Activated naive CD4-positive, alpha-beta T cell treated with anti-CD3 and anti-CD28 coated beads for 36 hours (primary cell): ENCODE measurements at places on chromosomes 2 and 18.
A peak's percentile ranks its signal among the peaks of the same experiment; 100 is the strongest.

DNA sequence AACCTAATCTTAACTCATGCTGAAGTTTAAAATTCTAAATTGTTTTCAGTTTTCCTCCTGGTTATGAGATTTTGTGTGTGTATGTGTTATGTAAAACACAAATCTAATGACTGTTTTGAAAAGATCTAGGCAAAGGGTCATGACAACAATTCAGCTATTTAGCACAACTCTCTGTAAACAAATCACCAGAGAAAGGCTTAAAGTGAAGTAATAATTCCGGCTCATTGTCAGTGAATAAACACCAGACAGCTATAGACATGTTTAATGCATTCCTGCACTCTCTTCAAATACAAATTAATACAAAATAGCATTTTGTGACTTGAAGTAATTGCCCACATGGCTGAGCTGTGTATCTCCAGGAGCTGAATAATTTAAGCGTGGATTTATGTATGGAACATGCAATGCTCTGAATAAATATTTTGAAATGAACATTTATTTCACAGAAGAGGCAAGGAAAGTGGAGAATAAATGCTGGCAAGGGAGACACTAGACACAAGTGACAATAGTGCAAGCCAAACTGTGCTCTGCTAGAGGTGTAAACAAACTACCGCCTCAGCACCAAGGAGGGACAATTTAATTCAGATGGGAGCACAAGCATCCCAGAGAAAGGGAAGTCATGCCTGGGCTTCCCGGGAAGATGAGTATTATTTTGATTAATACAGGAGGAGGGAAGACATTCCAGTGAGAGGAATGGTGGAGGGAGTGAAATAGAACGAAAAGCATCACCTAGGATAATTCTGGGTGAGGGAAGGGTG, 133.6 kb upstream of the XPO1 start:
- H3K36me3 ChIP-seq = peaks cover 3% of the 10 kb centered on the region
- no peaks in the 10 kb centered on the region for H3K27me3 ChIP-seq
- H3K4me3 ChIP-seq = no peak overlapping the region
- peaks cover 17% of the 10 kb centered on the region for H3K4me1 ChIP-seq
- peak overlapping the region; percentile 17 for H3K27ac ChIP-seq

- DNase-seq = no peak
- H3K27me3 ChIP-seq = peaks cover 10% of the 10 kb centered on the region
- H3K4me3 ChIP-seq = no peak overlapping the region
- no peaks in the 10 kb centered on the region for H3K36me3 ChIP-seq
Observed at GRCh38 chr2:182631299-182631698, 84.8 kb upstream of the DNAJC10 start.

DNA sequence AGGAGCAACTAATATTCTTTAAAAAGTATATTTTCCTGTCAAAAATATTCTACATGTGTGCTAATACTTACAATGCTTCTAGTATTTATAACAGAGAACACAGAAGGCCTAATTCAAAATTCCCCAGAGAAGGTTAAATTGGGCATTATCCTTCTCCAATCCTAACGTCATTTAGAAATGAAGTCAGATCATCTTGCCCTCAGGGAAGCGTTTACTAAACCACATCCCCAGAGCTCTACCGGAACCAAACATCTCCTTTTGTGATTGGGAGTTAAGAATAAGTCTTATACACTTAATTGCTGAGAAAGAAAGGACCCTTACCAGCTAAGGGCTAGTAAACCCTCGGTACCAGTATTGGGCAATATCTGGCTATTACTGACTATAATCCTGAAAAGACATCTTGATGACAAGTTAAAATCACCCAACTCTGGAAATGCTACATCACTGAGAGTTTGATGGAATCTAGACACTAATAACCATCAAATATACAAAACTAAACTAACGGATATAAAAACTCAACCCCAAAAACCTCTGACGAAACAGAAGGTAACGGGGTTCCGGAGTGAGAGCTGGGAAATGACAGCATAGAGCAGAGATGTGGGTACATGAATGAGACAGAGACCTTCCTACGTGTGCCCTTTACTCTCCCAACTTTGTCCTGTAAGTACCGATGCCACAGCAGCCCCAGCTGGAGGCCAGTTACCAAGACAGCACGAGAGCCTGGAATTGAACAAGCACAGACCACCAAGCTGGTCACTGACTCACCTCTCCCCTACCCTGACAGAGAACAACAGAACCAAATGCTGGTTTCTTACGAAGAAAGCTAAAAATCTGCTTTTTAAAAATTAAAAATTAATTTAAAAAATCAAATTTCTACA, 35.0 kb downstream of the WDSUB1 start:
- no peak for DNase-seq
- H3K36me3 ChIP-seq = peaks cover 24% of the 10 kb centered on the region
- H3K4me3 ChIP-seq = no peak overlapping the region
- H3K27ac ChIP-seq = no peak overlapping the region
- H3K27me3 ChIP-seq = no peaks in the 10 kb centered on the region

GRCh38 chr2:109129356-109129920, 433 bp downstream of the SH3RF3 start:
- peaks cover 6% of the 10 kb centered on the region for H3K27me3 ChIP-seq
- peak overlapping the region; percentile 57 for H3K4me3 ChIP-seq
- peaks cover 48% of the 10 kb centered on the region for H3K4me1 ChIP-seq
- peak; percentile 44 for DNase-seq

GRCh38 chr2:25856377-25856776, 21.9 kb downstream of the ASXL2 start:
- no peak overlapping the region for H3K27ac ChIP-seq
- peaks cover 40% of the 10 kb centered on the region for H3K4me1 ChIP-seq
- DNase-seq = no peak
- no peak overlapping the region for H3K4me3 ChIP-seq

- no peaks in the 10 kb centered on the region for H3K4me1 ChIP-seq
- no peak overlapping the region for H3K4me3 ChIP-seq
- no peak overlapping the region for H3K27ac ChIP-seq
- no peak for DNase-seq
Observed at GRCh38 chr2:118665784-118666529, 181.5 kb downstream of the EN1 start.

GRCh38 chr18:21386523-21387240, 144.7 kb downstream of the GREB1L start:
- H3K4me1 ChIP-seq = no peaks in the 10 kb centered on the region
- H3K36me3 ChIP-seq = no peaks in the 10 kb centered on the region
- no peak overlapping the region for H3K27ac ChIP-seq
- no peak for DNase-seq
- H3K27me3 ChIP-seq = peaks cover 5% of the 10 kb centered on the region

GRCh38 chr18:62399781-62400308, 74.7 kb downstream of the TNFRSF11A start:
- H3K27me3 ChIP-seq = no peaks in the 10 kb centered on the region
- no peaks in the 10 kb centered on the region for H3K36me3 ChIP-seq
- peaks cover 9% of the 10 kb centered on the region for H3K4me1 ChIP-seq
- no peak overlapping the region for H3K4me3 ChIP-seq
- no peak for DNase-seq
- H3K27ac ChIP-seq = no peak overlapping the region

- no peak overlapping the region for H3K27ac ChIP-seq
- no peak for DNase-seq
- H3K27me3 ChIP-seq = peaks cover 18% of the 10 kb centered on the region
- H3K4me3 ChIP-seq = no peak overlapping the region
- H3K36me3 ChIP-seq = no peaks in the 10 kb centered on the region
Observed at GRCh38 chr2:74564222-74564621, 9.7 kb downstream of the DOK1 start.

DNA sequence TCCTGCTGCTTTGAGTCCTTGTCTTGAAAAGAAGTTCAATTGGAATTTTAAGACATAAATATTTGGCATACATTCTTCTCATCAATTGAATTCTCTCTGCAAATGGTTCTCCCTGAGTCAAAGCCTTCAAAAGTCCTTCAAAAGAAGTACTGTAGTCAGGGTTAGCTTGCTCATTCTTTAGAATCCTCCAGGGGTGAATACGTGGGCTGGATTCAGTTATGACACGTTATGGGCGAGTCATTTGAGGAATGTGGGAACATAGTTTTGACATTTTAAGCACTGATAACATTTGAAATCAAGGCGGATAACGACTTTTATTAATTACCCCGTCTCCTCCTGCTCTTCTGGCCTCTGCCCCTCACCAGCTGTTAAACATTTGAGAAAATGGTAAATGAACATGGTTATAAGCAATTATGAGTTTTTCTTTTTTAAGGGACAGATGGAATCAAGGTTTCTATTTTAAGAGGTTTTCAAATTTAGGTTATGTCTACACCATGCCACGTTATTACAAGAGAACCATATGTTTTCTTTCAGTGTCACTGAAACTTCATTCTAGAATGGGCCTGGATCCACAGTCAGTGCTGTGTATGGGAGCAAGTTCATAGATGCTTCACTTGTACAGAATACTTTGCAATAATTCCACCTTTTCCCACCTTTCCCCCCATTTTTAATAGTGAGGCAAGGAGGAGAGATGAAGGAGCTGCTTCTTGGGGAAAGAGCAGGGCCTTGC, 273.1 kb downstream of the TSN start:
- H3K4me1 ChIP-seq = no peaks in the 10 kb centered on the region
- H3K27ac ChIP-seq = no peak overlapping the region
- no peak overlapping the region for H3K4me3 ChIP-seq
- no peaks in the 10 kb centered on the region for H3K36me3 ChIP-seq
- DNase-seq = no peak

DNA sequence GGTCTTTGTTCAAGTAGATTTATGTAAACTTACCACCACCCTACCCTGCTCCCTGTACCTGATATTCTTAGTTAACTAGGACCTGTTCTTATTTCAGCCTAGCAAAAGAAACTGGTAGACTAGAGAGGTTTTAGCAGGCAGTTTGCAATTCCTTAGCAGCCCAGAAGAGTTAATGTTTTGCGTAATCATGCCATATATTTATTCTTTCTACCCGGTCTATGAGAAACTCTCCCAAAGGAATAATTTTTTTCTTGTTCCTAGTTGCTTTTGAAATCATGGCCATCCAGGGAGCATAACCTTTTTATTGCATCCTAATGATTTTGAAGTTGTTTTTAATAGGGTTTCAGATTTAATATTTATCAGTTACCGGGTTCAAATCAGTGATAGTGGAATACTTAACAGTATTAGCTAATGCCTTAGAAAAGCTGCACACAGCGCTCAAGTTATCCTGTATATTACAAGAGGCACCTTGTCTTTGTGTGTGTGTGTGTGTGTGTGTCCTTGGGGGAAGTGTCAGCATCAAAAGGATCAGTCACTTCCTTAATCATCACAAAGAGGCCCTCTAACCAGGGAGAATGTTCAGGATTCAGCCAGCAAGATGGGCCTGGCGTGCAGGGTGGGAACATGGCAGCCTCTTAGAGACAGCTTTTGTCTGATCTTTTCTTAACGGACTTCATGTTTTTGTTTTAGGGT, 52.9 kb downstream of the CABLES1 start:
- no peak overlapping the region for H3K27ac ChIP-seq
- no peaks in the 10 kb centered on the region for H3K27me3 ChIP-seq
- H3K4me1 ChIP-seq = peaks cover 9% of the 10 kb centered on the region
- DNase-seq = no peak
- H3K36me3 ChIP-seq = no peaks in the 10 kb centered on the region
- no peak overlapping the region for H3K4me3 ChIP-seq

DNA sequence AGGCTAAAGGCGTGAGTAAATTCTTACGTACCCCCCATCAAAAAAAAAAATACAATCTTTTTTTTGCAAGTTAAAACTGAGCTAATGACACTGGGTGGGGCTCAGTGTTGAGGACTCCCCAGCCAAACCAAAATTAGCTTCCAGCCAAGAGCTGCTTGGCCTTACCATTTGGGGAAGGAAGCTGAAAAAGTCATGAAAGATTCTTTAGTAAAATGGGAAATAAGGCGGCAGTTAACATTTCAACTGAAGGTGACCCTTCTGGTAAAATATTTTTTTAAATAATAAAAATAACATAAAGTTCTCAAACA, 16.4 kb downstream of the SMAD7 start:
- no peaks in the 10 kb centered on the region for H3K36me3 ChIP-seq
- H3K27me3 ChIP-seq = no peaks in the 10 kb centered on the region
- H3K4me3 ChIP-seq = peak overlapping the region; percentile 48
- peaks cover 82% of the 10 kb centered on the region for H3K4me1 ChIP-seq
- DNase-seq = no peak
- peak overlapping the region; percentile 95 for H3K27ac ChIP-seq

- DNase-seq = no peak
- H3K27me3 ChIP-seq = no peaks in the 10 kb centered on the region
- no peaks in the 10 kb centered on the region for H3K4me1 ChIP-seq
- H3K4me3 ChIP-seq = no peak overlapping the region
- H3K27ac ChIP-seq = no peak overlapping the region
Observed at GRCh38 chr2:140862181-140862580, 1268.6 kb downstream of the LRP1B start.

DNA sequence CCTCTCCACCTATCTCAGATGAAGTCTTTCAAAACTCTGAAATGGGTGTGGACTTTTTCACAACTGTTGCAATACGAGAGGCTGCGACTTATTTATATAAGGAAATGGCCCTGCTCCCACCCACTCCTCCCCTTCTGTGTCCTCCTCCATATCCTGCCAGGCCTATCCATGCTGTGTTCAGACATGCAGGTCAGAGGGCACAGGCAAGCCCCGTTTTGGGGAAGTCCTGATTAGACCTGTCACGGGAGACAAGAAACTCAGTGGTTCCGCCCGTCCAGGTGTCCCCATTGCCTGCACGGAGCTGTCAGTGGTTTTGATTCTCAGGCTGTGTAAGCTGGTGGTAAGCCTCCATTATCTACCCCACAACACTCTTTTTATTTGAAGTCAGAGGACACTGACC, 99.6 kb upstream of the MGAT5 start:
- no peaks in the 10 kb centered on the region for H3K27me3 ChIP-seq
- H3K36me3 ChIP-seq = peaks cover 21% of the 10 kb centered on the region
- peaks cover 22% of the 10 kb centered on the region for H3K4me1 ChIP-seq
- no peak for DNase-seq
- no peak overlapping the region for H3K27ac ChIP-seq

GRCh38 chr2:49702740-49703139, 548.4 kb upstream of the FSHR start:
- DNase-seq = no peak
- no peaks in the 10 kb centered on the region for H3K4me1 ChIP-seq
- H3K4me3 ChIP-seq = no peak overlapping the region
- no peak overlapping the region for H3K27ac ChIP-seq
